ENCODE measurements at places on chromosomes 6 and 20.

DNA sequence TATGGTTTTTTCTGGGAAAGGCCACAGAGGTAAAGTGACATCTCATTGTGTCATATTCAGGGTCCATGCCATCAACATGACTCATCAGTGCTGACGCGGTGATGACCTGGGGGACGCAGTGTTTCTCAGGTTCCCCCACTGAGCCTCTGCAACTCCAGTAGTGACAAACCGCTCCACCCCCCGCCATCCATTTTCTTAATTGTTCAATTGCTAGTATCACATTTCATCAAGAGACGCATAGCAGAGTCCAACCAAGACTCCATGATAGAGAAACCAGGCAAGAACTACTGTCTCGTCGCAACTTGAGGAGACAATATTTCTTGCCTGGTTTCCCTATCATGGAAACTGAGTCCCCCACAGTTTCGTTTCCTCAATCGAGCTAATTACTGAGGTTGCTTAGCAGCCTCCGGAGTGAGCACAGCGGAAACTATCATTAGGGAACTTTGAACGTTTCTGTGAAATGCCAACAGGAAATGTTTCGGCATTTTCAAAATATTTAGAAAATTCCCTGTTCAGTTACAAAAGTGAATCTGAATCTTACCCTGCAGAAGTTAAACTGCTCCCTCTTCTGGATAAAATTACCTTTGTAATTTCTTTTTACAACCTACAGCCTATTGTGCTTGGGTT lies 12.2 kb upstream of the SERPINB1 start:
- peak; percentile 80 for DNase-seq

DNA sequence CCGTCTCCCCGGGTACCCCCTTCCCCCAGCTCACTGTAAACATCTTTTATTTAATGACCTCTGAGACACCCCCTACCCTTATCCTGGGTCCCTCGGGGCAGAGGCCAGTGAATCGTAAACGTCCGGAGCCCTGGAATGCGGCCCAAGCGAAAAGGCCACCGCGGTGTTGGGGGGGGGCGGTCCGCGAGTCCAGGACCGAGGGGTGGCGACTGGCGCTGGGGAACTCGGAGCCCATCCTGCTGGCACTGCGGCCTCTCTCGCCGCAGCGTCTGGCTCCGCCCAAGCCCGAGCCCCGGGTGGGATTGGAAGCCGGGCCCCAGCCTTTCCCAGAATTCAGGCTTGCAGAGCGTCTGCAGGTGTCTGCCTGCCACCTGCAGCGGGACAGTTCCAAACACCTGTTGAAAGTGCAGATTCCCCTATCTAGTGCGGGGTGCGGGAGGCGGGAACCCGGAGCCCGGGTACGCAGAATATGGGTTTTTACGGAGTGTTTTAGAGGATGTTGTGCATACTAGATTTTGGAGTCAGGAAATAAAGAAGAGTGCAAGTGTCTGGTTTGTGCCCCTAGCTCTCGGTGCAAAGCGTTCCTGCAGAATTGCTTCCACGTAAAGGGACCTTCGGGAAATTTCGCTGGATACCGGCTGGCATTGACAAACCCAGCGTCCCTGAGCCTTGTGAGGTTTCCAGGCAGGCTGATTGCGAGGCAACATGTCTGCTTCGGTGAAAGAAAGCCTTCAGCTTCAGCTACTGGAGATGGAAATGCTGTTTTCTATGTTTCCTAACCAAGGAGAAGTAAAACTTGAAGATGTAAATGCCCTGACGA lies 800 bp downstream of the RWDD2A start:
- peak; percentile 65 for DNase-seq

DNA sequence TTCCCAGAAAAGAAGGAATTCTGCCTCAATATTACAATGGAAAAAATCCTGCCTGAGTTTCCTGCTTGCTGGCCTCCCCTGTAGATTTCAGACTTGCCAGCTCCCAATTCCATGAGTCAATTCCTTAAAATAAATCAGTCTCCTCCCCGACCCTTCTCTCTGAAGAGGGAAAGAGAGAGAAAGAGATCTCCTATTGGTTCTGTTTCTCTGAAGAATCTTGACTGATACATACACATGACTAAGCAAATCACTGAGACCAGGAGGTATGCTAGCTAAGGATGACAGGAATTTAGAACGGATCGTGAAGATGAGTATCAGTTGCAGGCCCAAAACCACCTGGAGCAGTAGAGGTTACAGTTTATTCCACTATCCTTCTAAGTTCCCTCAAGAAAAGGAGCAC lies 11.3 kb upstream of the RBM24 start:
- DNase-seq = no peak

- DNase-seq = no peak
Measured at GRCh38 chr6:36318690-36319435, 17.8 kb downstream of the BNIP5 start.

DNA sequence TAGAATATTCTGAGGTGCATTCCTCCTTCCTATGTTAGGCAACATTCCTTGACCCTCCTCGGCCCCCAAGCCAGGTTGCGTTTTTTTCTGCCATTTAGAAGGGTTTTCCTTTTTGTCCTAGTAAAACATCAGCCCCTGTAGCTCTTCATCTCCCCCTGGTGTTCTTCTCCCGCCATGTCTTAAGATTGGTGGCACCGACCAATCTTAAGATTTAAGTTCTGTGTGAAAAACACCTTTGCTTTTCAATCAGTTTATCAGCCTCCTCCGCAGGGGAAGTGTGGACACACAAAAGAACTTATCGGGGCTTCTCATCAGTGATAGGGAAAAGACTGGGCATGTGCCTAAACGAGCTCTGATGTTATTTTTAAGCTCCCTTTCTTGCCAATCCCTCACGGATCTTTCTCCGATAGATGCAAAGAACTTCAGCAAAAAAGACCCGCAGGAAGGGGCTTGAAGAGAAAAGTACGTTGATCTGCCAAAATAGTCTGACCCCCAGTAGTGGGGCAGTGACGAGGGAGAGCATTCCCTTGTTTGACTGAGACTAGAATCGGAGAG lies 719 bp upstream of the EDN1 start:
- DNase-seq = peak; percentile 59

- no peak for DNase-seq
Measured at GRCh38 chr6:150100745-150101144, 31.8 kb upstream of the ULBP3 start.

- DNase-seq = no peak
Measured at GRCh38 chr20:15113144-15113773, 775.8 kb upstream of the FLRT3 start.

DNA sequence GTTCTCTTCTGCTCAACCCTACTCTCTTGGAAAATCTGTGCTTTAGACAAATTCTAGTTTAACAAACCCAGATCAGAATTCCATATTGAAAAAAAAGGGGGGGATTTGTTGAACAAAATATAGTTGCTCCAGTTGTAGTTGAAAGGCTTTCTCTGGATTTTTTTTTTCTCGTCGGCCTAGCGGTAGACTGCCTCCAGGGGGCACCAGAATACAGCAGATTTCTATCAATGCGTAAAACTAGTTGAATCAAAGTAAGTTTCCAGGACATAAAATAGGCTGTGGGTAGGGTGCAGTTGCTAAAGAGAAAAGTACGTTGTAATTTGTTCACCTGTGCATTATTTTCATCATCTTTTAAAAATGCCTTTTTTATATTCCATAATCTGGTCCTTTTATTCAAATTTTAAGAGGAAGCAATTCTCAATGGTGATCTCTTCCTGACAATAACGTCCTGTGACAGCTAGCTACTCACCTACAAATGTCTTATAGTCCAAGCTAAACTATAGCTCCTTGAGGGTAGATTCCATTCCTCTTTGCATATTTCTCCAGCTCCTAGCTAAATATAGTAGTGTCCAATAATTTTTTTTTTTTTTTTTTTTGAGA lies 105.4 kb downstream of the PERP start:
- peak; percentile 54 for DNase-seq

GRCh38 chr20:16530201-16530681 lies 43.0 kb downstream of the KIF16B start:
- DNase-seq = no peak

GRCh38 chr6:30821862-30822784 lies 62.2 kb upstream of the DDR1 start:
- no peak for DNase-seq

- no peak for DNase-seq
Measured at GRCh38 chr20:22303523-22303922, 280.8 kb downstream of the FOXA2 start.

- no peak for DNase-seq
Measured at GRCh38 chr6:15735567-15736265, 72.9 kb upstream of the DTNBP1 start.

- no peak for DNase-seq
Measured at GRCh38 chr6:145883263-145883662, 68.7 kb upstream of the FBXO30 start.

DNA sequence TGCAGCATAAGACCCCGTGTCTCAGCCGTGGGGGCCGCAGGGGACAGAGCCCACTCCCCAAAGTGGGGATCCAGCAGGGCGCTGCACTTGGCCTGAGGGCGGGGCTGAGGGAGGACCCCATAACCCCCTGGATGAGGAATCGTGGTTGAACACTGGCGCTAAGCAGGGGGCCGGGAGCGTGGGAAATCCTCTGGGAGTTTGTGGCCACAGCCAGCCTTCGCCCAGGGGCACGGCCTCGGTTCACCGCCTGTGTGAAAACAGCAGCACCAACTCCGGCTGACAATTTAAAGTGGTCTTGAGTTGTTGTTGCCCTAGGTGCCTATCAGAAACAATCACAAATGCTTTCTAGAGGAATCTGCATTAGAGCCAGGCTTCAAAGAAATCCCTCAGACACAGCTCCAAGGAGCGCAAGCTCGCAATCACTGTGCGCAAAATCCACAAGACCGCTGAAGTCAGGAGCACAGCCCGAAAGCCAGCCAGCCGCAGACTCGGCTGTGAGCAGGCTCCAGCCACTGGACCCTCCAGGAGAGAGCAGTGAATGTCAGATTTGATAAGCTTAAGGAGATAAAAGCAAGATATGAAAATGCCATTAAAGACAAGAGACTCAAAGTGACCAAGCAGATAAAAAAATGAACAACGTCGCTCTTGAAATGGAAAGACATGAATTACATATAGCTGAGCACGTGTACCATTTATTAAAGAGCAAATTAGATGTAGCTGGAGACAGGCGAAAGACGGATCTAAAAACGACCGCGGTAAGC lies 10.9 kb upstream of the RPS6KA2 start:
- no peak for DNase-seq

DNA sequence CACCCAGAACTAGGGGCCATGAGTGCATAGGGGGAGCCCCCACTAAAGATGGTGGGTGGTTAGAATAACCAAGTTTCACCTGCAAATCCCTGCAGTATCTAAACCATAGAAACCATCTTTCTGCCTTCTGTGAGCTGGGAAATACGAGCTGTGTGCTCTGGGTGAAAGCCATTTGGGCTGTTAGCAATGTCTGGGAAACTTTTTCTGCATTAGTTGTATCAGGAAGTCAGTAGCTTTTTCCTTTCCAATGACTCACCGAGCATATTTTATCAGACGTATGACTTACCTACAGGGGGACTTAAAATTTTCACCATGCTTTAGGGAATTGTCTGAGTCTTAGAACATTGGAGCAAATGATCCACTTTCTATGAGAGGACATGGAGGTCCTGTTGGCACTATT lies 584.0 kb downstream of the QKI start:
- DNase-seq = no peak

GRCh38 chr6:112279031-112279935 lies 24.9 kb upstream of the LAMA4 start:
- DNase-seq = no peak

- DNase-seq = no peak
Measured at GRCh38 chr6:42693725-42694323, 28.6 kb downstream of the PRPH2 start.

DNA sequence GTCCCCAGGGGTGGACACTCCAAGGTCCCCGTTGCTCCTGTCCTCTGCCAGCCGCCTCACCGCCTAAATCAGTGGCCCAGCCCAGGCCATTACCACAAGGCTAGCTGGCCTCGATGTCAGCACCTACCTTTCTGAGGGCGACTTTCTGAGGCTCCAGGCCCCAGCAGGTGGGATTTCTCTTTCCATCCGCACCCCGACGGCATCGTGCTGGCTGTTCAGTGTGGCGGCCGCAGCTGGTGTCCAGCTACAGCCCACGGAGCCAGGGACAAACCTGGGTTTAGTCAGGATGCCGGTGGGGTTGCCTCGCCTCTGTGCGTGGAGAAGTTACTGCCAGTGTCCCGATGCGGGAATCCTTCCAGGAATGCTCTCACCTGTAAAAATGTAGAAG lies 60.8 kb downstream of the ERMARD start:
- no peak for DNase-seq

GRCh38 chr6:30752157-30752927 lies 8.0 kb upstream of the IER3 start:
- peak; percentile 78 for DNase-seq

GRCh38 chr6:32195652-32195901 lies 3.1 kb upstream of the GPSM3 start:
- peak; percentile 100 for DNase-seq

DNA sequence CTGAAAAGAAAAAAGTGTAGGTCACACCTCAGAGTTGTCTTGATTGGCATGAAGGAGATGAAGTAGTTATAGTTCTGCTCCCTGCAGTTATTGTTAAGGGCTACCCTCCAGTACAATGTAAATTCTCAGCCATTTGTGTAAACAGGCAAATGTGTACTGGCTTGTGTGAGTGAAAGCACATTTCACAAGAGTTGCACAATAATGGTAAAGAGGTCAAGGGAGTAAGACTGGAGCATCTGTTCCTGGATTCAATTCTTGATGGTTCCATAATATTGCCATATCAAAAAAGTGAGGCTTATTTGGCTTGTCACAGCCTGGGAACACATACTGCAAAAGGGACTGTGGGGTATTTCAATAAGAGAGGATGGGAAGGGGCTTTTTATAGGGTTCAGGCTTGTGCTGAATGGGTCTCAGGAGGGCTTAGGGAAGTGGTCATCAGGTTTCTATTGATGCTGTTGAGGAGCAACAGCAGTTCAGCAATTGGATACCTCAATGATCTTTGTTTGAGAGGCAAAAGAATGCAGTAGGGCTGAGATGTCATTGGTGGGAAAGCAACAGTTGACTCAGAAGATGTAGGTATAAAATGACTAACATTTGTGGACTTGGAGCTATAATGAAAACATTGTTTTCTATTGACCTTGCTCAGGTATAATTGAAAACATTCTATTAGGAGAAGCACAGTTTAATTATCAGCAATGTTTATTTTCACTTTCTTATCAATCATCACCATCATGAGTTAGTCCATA lies 402.6 kb downstream of the BCKDHB start:
- DNase-seq = no peak

DNA sequence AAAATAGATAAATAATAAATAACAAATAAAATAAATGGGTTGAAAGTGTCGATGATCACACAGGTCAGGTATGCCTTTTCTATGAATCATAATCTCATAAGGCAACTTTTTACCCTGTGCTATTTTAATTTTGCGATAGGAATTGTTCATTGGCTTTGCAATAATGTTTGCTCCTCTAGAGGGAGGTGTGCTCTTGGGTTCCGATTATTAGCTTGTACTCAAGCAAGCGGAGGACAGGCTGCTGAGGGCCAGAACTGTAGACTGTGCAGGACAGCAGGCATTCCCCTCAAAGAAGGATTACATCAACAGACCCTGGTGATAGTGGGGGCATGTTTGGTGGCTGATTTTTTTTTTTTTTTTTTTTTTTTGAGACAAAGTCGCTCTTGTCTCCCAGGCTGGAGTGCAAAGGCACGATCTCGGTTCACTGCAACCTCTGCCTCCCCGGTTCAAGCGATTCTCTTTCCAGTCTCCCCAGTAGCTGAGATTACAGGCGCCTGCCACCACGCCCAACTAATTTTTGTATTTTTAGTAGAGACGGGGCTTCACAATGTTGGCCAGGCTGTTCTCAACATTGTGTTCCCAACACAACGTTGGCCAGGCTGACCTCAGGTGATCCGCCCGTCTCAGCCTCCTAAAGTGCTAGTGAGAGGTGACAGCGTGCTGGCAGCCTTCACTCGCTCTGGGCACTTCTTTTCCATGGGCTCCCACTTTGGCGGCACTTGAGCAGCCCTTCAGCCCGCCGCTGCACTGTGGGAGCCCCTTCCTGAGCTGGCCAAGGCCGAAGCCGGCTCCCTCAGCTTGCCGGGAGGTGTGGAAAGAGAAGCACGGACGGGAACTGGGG lies 35.6 kb downstream of the RIOK1 start:
- DNase-seq = no peak
